ENCODE measurements at places on chromosomes 1 and 21.

GRCh38 chr1:186983327-186983726 is 154.6 kb downstream of the PLA2G4A start:
- peak; percentile 28 for DNase-seq

DNA sequence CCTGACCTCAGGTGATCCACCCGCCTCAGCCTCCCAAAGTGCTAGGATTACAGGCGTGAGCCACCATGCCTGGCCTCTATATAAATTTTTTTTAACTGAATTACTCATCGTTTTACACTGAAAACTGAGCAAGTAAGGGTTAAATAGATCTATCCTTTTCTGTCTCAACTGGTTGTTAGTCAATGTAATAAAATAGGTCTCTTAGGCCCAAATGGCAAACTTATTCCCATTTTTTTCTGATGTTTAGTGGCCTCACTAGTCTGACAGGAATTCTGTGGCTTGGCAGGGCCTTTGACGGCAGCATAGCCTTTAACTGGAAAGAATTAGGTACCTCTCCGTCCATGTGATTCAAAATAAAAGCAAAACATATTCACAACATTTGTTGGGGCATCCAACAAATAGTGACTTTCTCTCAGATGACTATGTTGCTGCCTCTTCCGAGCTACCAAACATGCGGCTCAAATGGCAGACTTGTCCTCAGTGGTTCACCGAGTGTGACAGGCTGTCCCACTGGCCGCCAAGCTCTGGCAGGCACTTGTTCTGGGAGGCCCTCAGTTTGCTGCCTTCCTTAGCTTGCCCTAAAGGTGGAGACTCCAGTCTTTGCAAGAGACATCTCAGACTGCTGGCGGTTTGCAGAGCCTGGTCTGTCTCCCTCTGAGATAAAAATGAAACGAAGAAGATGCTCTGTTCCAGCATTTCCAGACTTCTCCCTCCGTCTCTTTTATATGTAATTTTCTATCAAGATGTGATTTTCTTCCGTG is 17.4 kb downstream of the ATP1A4 start:
- no peak for DNase-seq

DNA sequence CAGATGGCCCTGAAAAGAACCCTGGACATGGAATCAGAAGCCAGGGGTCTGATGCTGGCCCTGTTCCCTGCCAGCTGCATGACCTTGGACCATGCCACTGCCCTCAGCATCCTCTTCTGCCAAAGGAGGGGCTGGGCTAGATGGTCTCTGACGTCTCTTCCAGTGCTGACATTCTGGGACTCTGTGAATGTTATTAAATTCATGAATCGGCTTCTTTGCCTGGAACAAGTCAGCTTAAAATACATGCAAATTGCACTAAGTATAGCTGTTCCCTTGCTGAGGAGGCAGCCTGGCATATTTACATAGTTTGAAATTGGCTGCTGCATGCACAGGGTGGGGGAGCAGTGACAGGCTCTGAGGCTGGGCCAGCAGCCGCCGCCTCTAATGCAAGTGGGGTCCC is 23.8 kb downstream of the KCNA2 start:
- DNase-seq, result no peak

DNA sequence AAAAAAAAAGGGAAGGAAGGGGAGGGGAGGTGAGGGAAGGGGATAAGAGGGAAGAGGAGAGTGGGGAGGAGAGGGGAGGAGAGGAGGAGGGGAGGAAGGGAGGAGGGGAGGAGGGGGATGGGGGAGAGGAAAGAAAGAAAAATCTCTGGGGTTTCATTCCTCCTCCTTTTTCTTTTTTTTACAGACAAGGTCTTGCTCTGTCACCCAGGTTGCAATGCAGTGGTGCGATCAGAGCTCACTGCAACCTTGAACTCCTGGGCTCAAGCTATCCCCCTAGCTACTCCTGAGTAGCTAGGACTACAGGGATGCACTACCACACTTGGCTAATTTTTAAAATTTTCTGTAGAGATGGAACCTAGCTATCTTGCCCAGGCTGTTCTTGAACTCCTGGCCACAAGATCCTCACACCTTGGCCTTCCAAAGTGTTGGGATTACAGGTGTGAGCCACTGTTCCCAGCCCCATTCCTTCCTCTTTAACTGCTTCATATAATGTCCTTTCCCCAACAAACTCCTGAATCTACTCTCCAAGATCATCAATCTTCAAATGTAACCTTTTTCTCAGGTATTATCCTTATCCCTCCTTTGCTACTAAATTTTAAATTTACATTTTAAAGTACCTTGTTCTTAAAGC is 23.2 kb downstream of the GON4L start:
- DNase-seq, result no peak

DNA sequence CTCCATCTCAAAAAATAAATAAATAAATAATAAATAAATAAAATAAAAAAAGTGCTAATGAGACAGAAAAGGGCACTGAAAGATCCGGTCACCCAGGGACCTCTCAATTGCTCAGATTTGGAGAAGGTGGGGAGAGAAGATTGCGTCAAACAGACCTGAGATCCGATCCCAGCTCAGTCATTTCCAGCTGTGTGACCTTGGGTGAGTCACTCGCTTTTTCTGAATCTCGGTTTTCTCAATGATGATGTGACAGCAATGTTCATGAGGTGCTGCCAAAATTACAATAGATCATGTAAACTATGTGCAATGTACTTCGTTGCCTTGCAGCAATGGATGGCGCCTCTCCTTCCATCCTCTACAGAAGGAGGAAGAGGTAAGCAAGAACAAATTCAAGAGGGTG is 11.1 kb upstream of the MEF2D start:
- DNase-seq, result no peak

GRCh38 chr1:33099290-33100118 is 18.6 kb downstream of the AZIN2 start:
- DNase-seq, result no peak

GRCh38 chr1:235584973-235585372 is 64.6 kb downstream of the GNG4 start:
- DNase-seq, result no peak

DNA sequence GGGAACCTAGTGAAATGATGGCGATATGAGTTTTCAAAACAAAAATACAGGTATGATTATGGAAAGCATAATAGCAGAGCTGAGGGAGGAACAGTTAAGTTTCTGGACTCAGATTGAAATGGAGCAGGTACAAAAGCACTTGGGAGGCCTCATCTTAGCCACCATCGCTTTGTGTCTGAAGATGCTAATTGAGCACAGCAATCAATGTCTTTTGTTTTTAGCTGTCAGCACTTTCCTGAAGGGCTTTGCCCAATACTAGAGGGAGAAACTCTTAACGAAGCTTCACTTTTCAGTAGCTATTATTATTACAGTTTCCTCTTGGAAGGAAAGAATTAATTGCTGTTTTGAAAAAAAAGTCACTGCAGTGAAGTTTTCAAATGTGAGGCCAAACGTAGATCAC is 348.7 kb downstream of the RWDD3 start:
- DNase-seq, result no peak

DNA sequence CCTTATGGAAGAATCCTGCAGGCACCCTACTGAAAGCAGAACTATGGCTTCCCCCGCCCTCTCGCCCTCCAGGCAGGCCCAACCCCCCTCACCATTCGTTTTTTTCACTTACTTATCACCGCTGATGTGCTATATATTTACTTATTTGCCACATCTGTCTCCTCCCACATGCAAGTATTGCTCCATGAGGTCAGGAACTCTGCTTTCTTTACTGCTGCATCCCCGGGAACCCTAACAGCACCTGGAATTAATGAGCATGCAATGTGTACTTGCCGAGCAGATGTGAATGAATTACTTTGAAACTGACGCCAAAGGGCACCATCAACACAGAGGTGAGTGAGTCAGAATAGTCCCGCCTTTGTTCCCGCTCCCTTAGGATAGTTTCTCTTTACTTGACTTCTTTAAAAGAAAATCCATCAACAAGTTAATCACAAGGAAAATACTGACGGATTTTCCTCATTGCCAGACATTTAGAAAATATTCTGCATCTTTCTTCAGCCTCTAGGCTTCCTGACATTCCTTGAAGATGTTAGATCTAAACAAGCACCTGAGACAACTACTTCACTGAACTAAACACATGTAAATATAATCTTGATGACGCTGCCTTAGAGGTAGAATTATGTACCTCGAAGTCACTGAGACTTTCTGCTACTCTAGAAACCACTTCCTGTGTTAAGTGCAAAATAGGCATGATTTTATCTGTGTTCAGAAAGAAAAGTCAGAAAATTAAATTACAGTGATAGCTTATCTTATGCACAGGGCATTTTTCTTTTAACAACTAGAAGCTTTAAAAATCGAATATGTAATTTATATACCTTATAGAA is 17.5 kb upstream of the RAB4A start:
- DNase-seq, result peak; percentile 44

- DNase-seq, result no peak
These were observed 529 bp downstream of the MPZL1 start for GRCh38 chr1:167722152-167722869.

DNA sequence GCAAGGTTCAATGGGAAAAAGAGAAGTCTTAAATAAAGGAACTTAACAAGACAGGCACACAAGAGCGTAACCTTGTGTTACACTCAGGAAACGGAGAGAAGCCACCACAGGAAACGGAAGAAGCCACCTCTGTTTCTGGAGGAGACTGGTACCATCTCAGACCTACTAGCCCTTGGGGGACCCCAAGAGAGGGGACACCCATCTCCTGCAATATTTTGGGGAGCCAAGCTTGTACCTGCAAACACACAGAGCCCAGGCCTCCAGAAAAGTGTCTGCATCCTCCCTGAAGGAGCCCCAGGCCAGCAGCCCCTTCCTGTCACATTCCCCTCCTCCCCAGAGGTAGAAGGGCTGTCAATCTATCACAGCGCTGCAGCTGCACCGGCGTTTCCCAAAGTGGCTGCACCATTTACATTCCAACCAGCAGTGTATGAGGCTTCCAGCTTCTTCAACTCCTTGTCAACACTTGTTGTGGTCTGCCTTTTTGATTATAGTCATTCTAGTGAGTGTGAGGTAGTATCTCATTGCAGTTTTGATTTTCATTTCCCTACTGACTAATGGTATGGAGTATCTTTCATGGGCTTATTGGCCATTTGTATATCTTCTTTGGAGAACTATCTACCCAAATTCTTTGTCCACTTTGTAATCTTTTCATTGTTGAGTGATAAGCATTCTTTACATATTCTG is 23.0 kb upstream of the PADI1 start:
- no peak for DNase-seq

GRCh38 chr1:227223171-227223806 is 95.0 kb downstream of the CDC42BPA start:
- no peak for DNase-seq

- DNase-seq, result no peak
These were observed 158.1 kb downstream of the SLC45A1 start for GRCh38 chr1:8476006-8476405.

GRCh38 chr1:228983661-228984060 is 248.4 kb downstream of the RHOU start:
- no peak for DNase-seq

- DNase-seq, result no peak
These were observed 143.5 kb upstream of the GORAB start for GRCh38 chr1:170388489-170388888.

GRCh38 chr21:36245649-36246048 is 74.3 kb upstream of the MORC3 start:
- no peak for DNase-seq

GRCh38 chr1:65813956-65814355 is 21.3 kb downstream of the PDE4B start:
- no peak for DNase-seq

DNA sequence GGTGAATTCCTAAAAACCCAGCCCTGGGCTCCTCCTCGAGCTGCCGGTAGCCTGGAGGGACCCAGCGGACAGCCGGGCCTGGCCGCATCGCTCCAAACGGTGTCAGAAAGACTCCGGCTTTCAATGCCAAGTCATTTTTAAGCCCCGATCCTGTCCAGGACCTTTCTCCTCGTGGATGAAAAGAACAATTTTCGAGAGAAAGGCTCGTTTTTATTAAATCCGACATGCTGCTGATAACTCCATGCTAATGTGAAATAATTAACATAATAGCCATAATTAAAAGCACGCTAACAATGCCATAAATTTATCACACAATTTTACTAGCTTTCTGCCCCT is 4.6 kb upstream of the FOXD3 start:
- DNase-seq, result no peak

DNA sequence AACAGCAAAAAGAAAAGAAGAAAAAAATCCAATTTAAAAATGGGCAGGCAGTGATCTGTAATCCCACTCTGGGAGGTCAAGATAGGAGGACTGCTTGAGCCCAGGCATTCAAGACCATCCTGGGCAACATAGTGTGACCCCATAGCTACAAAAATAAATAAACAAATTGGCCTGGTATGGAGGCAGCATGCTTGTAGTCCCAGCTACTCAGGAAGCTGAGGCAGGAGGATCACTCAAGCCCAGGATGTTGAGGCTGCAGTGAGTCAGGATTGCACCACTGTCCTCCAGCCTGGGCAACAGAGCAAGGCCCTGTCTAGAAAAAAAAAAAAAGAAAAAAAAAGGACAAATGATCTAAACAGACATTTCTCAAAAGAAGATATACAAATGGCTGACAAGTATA is 99.6 kb downstream of the EIF4G3 start:
- DNase-seq, result no peak

- peak; percentile 76 for DNase-seq
These were observed at the start of gene FAM163A for GRCh38 chr1:179742717-179743678. Gene FAM163A, plus strand, starts transcription at chr1:179743291. Its CDS starts 69,807 bp downstream, at chr1:179813098.

DNA sequence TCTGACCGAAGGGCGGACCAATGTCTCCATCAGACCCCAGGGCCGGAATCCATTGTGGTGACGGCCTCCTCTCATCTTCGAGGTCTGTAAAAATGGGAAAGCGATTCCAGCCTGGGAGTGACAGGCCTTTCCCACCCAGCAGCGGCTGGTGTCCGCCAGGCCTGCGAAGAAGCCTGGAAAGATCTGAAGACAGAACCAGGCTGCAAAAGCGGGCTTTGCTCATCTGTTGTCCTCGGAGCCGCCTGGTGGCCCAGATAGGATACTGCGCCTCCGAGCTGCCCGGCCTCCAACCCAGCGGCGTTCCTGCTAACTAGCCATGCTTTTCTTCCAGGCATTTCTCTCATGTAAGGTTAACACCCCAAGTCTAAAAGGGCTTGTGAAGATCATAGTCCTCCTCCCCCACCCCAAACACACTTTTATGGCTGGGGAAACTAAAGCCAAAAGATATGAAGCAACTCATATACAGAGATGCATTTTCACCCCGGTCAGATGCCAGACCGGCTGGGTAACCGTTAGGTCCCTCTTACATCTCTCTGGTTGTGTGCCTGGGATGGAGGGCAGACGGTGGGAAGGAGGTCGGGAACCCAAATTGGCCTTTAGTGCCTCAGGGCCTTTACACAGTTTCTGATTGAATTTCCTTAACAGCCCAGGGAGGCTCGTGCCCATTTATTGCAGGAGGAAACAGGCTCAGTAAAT is 1.9 kb upstream of the DHRS3 start:
- peak; percentile 63 for DNase-seq

- DNase-seq, result no peak
These were observed 126.4 kb downstream of the DMRTB1 start for GRCh38 chr1:53585565-53585964.

GRCh38 chr1:226002667-226003501 is 3.7 kb upstream of the SDE2 start:
- DNase-seq, result peak; percentile 93

DNA sequence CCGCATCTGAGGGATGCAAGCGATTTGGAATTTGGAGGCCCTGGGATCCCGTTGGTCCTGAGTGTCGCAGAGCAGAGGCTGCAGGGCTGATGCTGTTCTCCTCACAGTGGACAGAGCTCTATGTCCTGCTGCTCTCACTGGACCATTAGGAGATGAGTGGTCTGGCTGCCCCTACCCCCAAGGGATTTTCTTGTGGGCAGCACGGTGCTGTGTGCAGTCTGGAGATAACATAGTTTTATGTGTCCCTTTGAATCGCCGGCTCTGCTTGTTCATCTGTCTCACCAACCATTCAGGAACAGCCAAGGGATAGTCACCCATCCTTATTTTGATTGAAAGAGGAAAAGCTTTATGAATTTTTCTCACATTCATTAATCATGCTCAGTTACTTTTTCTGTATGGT is 49.9 kb downstream of the CHRM3 start:
- no peak for DNase-seq

Measured in SK-N-DZ (cell line).